Stimulated activated CD8-positive, alpha-beta memory T cell treated with anti-CD3 and anti-CD28 coated beads, Interleukin-7, amount 100 ng/mL, for 24 hours (primary cell): ENCODE measurements at places on chromosomes 1 and 21.

DNA sequence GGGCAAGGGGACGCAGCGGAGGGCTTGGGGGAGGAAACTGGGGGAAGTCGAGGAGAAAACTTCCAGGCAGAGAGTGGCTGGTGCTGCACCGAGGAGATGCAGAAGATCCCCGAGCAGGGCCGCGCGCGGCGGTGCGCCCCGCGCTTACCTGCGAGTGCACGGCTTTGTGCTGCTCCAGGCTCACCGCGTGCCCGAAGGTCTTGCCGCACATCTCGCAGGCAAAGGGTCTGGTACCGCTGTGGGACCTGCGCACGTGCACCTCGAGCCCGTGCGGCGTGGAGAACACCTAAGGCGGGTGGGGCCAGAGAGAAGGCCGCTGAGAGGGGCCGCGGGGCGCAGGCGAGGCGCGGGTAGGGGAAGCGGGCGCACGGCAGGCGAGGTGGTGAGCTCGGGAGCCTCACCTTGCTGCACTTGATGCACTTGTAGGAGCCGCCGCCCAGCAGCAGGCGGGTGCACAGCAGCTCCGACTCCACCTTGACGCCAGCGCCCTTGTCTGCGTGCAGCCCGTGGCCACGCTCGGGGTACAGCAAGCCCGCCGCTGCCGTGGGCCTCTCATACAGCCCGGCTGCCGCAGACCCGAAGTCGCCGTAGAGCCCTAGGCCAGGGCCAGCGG, 6.4 kb downstream of the GFI1 start:
- no peak for DNase-seq

DNA sequence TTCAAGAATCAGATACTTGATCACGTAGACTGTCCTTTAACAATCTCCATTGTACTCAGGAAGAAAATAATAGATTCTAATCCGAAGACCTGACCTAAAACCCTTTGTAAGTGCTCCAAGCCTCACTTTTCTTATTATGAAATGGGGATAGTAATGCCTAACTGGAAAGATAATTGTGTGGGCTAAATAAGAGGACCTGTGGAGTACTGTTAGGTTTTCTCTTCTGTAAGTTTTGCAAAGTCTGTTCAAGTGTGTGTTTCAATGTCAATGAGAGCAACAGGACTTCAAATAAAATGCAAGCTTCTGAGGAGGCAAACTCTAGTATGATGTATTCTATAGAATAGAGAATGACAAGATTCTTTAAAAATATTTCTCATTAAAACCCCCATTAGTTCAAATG, 348.6 kb downstream of the USP25 start:
- no peak for DNase-seq

DNA sequence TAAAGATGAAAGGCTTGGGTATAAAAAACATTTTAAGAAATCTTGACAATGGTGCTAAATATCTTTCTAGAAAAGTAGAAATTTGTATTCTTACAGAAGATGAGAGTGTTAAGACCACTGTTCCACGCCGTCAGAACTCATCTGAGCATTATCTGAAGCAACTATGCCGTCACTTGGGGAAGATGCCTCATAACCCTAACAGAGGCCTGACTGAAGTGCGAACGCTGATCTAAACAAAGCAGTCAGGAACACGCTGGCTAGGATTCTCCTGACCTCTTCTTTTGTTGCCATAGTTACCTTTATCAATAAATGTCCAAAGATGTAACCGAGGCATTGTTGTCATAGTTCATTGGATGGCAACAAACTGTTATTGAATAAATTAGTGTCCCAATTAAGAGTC, 612.4 kb downstream of the LTN1 start:
- DNase-seq = no peak

DNA sequence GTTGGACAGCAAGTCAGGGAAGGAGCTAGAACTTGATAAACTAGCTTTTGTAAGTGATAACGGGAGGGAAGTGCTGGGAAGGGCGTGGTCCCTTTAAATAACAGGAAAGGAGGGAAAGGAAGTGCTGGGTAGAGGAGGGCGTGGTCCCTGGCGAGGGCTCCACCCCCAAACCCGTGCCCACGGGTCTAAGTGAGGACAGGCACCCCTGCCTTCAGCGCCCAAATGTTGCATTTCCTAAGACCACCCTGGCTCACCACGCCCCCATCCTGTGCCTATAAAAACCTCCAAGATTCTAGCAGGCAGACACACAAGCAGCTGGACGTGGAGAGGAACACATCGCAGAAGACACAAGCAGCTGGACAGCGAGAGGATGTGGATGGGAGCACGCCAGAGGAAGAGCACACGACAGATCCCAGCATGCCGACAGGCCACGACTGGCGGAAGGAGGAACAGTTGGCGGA, 58.5 kb downstream of the PALMD start:
- no peak for DNase-seq

DNA sequence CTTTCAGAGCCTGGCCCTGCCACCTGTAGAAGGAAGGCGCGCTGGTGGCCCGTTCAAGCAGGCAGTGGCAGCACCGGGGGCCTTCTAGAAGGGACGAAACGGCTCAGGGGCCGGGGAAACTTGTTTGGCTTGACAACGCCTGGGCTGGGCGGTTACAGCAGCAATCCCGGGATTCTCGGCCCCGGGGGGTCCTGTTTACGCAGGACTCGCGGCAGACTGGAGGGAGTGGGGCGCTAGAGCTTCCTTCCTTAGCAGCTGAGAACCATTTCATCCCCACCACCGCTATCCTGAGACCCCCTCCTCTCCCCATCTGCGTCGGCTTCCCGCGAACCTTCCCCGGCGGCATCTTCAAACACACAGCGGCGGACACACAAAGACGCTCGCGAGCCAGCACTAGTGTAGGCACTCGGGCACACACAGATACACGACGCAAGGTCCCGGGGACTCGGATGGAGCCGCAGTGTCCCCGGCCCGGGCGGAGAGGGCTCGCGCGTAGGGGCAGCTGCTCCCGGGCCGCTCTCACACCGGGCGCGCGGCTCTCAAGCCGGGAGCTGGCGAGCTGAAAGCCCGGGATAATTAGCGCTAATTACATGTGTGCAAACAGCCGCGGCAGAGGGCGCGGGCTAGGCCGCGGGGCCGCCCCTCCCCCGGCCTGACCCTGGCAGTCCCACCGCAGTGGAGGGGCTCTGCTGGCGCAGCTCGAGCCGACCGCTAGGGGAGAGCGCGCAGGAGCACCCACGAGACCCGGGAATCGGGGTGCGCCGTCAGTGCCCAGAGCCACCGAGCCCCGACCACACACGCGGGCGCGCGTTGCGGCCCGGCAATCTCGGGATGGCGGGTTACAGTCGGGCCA, 271.4 kb downstream of the FOXD2 start:
- no peak for DNase-seq

GRCh38 chr1:241600496-241600901, 39.7 kb downstream of the CHML start:
- no peak for DNase-seq

DNA sequence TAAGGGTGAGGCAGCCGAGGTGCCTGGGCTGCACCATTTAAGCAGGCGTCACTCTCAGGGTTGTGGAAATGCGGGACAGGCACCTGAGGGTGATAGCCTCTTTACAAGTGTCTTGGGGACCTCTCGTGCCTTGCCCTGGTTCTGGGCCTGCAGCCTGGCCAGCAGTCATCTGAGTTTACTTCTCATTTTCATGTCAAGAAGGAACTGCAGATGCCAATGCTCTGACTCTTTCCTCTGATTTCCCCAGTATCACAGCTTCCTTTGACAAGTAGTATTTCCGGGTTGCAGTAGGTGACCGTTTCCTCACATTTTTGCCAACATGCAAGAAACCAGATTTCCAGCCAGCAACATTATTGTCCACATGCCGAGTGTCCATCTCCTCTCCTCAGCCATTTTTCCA, 286.9 kb downstream of the DISC1 start:
- DNase-seq = no peak

GRCh38 chr1:10973956-10974881, 38.2 kb upstream of the TARDBP start:
- DNase-seq = no peak

DNA sequence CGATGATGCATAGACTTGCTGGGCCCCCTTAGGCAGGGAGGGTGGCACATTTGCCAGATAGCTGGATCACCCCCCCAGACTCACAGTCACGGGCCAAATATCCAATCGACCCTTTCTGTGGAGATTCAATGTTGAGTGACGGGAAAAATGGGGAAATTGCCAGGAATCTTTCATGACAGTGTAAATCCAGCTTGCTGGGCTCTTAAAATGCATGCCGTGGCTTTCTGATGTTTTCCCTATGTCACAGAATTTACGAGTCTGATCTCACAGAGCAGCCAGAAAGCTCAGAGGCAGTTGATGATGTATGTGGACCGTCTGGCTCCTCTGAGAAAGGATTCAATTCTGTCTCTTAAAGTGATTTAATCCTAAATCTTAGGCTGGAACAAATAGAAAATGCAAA, 150.1 kb upstream of the ZNF644 start:
- DNase-seq = no peak

GRCh38 chr1:150311762-150312161, 9.6 kb upstream of the PRPF3 start:
- no peak for DNase-seq

DNA sequence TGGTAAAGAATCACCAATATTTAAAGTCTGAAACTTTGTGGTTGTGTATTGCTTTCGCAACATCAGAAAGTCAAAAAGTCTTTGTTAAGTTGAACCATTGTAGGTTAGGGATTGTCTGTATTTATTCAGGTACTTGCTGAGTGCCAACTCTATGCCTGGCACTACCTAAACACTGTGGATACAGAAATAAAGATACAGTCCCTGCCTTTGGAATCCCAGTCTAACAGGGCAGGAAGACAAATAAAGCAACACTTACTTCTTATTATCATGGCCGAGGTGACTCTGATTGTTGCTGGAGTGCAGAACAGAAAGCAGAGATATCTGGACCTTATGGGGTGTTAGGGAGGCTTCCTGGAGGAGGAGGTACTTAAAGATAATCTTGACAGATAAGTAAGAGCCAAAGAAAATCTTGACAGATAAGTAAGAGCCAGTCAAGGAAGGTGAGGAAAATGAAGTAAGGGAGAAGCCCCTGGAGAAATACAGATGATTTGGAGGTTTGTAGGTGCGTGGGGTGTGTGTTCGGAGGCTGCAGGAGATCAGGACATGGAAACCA, 11.8 kb upstream of the S100A10 start:
- DNase-seq = no peak

DNA sequence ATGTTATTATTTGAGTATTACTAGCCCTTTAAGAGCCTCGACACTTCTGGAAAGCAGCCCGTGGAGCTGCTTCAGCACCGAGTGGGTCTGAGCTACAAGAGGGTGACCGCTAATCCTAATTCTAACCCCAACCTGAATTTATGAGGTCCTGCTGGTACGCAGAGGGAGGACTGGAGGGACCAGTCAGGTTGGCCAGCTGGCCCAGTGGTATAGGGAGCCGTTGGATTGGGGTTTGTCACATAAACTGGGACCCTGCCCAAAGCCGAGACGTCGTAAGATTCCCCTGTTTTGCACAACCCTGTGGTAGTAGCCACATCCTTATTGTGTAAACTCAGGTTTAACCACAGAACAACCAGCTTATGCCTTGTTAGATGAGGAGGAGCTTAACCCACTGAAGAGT, 60.8 kb upstream of the F3 start:
- no peak for DNase-seq

DNA sequence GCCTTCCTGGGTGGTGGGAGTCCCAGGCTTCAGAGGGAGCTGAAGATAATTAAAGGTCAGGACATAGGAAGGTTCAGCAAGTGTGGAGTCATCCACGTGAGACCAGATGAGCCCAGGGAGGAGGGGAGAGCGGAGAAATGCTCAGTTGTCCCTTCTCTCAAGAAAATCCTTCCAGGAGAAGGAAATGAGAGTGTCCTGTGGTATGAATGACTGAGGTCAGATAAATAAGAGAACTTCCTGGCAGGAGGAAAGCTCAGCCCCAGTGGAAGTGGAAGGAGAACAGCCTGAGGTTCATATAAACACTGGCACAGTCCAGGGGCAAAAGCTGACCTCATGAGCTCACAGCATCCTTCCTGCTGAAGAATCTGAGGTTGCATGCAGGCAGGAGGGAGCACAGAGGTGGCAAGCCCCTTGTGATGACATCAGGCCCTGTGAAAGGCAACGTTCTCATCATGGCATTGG, 97.6 kb downstream of the NAV1 start:
- DNase-seq = no peak

DNA sequence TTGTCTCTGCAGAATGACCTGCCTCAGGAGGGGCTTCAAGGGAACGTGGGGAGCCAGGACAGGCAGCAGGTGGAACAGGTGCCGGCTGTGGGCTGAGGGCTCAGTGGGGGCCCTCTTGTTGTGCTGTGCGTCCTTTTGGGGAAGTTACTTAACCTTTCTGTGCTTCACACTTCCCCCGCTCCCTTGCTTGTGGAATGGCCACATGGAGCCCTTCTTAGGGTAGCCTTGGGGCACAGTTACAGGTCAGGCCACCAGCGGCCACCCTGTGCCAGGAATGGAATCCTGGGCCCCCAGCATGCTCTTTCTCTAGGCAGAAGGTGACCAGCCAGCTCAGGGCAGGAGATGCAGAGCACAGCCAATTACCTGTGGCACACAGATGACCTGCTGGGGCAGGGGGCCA, 2.6 kb downstream of the IKBKE start:
- no peak for DNase-seq

DNA sequence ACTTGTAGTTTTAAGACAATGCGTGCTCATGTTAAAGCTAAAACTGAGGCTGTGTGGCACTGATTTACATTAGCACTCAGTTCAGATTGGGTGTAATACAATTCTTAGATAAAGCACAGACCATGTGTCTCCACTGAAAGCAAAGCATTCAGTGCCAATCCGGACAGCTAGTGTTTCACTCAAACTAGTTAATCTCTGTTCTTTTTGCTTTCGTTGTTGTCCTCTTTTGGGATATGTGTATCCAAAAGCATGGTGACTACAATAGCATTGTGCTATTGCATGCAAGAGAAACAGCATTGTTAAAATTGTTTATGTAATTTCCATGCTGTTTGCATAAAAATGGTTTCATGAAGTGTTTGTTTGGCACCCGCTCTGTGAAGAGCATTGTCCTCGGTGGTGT, 54.6 kb downstream of the F3 start:
- no peak for DNase-seq

DNA sequence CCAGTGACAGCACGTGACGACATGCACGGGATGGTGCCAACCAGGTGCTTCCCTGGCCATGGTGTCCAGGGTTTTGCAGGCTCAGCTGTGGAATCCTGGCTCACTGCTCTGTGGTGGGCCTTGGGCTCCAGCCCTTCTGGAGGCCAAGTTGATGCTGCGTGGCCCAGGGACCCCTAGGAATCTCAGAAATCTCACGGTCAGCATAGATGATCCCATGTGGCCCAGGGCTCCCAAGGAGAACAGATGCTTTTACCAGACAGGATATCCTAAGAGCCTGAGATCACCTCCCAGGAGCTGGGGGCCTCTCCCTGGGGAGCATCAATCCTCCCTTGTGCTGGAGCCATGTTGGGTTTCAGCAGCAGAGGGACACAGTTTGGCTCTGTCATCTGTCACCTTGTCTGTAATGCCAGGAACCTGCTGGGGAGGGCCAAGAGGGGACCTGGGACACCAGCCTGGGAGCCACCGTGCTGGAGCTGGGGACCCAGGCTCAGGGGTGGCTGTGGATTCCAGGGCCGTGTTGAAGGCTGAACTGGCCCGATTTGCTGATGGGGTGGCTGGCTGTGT, 63.9 kb downstream of the TRIM11 start:
- DNase-seq = no peak
